ENCODE measurements at places on chromosomes 2 and 18.
A peak's percentile ranks its signal among the peaks of the same experiment; 100 is the strongest.

GRCh38 chr2:8800821-8801220 lies 36.6 kb downstream of the KIDINS220 start:
- H3K4me1 ChIP-seq: no peaks in the 10 kb centered on the region
- H3K27ac ChIP-seq: no peak overlapping the region
- H3K4me3 ChIP-seq: no peak overlapping the region
- no peaks in the 10 kb centered on the region for H3K27me3 ChIP-seq

- no peaks in the 10 kb centered on the region for H3K27me3 ChIP-seq
- H3K36me3 ChIP-seq: no peaks in the 10 kb centered on the region
- no peak overlapping the region for H3K27ac ChIP-seq
- H3K4me1 ChIP-seq: no peaks in the 10 kb centered on the region
- H3K4me3 ChIP-seq: no peak overlapping the region
- no peak for DNase-seq
Measured at GRCh38 chr2:26985807-26986206, 15.4 kb downstream of the MAPRE3 start.

GRCh38 chr2:60644951-60645350 lies 91.5 kb upstream of the BCL11A start:
- no peak for DNase-seq
- no peaks in the 10 kb centered on the region for H3K27me3 ChIP-seq
- no peak overlapping the region for H3K27ac ChIP-seq
- H3K4me1 ChIP-seq: peaks cover 15% of the 10 kb centered on the region

DNA sequence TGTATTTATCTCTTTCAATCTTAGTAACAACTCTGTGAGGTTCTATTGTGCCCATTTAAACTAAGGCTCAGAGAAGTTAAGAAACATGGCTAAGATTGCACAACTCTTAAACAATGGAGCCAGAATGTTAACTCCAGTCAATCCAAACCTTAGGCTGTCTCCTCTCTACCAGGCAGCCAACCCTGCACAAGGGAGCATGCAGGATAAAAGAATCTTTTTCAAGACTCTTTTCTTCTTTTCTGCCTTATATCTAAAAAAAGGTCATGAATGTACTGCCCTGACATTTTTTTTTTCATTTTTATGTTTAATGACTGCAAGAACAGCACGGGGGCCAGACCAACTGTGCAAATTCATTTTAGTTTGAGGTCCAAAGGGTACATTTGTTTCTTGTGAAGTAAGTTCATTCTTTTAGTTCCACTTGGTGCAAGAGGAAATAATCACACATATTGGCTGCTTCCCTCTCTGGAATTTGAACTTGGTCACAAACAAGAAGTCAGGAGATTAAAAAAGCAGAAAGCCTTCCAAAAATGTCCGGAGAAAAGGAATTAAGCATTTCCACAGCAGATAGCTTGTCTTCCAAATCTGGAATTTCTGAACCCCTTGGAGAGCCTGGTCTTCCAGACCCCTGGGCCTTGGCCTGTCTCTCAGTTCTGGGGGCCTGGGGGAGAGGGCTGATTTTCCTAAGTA lies 96.0 kb upstream of the RIOK3 start:
- no peak for DNase-seq
- peaks cover 10% of the 10 kb centered on the region for H3K36me3 ChIP-seq
- no peaks in the 10 kb centered on the region for H3K27me3 ChIP-seq
- no peak overlapping the region for H3K4me3 ChIP-seq

GRCh38 chr2:140502951-140503630 lies 1627.7 kb downstream of the LRP1B start:
- H3K27me3 ChIP-seq: no peaks in the 10 kb centered on the region
- no peak for DNase-seq
- no peak overlapping the region for H3K27ac ChIP-seq
- no peaks in the 10 kb centered on the region for H3K4me1 ChIP-seq
- no peak overlapping the region for H3K4me3 ChIP-seq

- H3K36me3 ChIP-seq: no peaks in the 10 kb centered on the region
- H3K27me3 ChIP-seq: no peaks in the 10 kb centered on the region
- DNase-seq: no peak
- no peaks in the 10 kb centered on the region for H3K4me1 ChIP-seq
Measured at GRCh38 chr2:129010262-129010661, 691.6 kb upstream of the HS6ST1 start.

DNA sequence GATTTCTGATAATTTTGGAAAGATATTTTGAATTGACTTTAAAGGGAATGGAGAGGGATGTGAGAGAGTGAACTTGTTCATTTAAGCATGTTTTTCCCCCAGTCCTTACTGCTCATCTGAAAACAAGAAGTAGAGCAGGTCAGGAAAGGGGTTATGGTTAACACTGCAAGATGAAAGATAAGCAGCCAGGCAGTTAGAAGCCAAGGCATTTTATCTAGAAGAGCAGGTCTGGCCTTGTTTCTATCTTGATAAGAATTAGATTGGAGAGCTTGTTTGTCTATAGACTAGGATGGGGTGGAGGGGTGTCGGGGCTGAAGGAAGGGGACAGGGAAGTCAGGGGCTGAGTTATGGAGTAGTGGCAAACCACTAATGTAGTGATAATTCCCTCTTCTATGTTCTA lies 171.6 kb downstream of the IKZF2 start:
- DNase-seq: no peak
- no peak overlapping the region for H3K27ac ChIP-seq
- H3K27me3 ChIP-seq: no peaks in the 10 kb centered on the region

DNA sequence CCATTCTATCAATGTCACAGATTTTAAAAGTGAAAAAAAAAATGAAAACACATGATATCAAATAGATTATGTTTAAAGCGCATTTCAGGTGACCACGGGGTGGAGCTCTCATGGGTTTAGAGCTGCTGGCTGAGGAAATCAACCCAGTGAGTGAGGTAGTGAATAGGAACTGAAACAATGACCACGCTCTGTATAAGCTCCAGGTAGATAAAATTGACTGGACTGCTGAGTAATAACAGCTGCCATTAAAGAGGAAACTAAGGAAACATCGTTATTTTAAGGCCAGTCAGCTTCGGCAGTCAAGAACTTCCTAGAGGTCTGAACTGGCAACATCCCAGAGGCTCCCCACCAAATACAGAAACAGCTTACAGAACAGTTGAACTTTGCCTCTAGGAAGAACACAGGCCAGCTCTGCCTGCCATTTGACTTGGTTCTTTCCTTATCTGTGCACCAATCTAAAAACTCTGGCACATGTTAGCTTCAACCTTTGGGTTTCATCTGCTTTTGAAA lies 185.9 kb downstream of the PDE1A start:
- no peaks in the 10 kb centered on the region for H3K27me3 ChIP-seq
- no peaks in the 10 kb centered on the region for H3K4me1 ChIP-seq
- no peak overlapping the region for H3K27ac ChIP-seq
- peak; percentile 41 for DNase-seq
- H3K4me3 ChIP-seq: no peak overlapping the region
- no peaks in the 10 kb centered on the region for H3K36me3 ChIP-seq

DNA sequence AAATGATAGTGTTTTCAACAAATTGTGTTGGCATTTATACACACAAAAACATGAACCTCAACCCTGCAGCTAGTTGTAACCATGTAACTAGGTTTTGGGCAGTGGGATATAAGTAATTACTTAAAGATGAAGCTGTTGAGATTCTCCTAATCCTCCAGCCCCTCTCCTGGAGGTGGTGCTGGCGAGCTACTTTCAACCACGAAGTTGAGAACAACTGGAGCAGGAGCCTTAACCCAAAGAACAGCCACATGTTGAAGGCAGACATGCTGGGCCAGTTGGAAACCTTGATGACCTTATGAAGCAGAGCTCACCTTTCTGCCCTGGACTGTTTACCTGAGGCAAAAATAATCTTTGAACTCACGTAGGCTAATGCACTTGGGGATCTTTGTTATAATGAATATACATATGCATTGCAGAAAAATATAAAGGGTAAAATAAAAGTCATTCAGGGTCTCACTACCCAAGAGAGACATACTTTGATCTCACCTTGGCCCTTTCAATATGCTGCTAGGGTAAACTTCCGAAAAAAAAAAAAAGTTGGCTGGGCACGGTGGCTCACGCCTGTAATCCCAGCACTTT lies 89.6 kb upstream of the NPAS2 start:
- H3K27me3 ChIP-seq: no peaks in the 10 kb centered on the region
- H3K27ac ChIP-seq: no peak overlapping the region
- no peak for DNase-seq
- H3K4me3 ChIP-seq: no peak overlapping the region
- no peaks in the 10 kb centered on the region for H3K36me3 ChIP-seq

- peaks cover 34% of the 10 kb centered on the region for H3K4me1 ChIP-seq
- H3K4me3 ChIP-seq: no peak overlapping the region
- peak; percentile 34 for DNase-seq
- no peak overlapping the region for H3K27ac ChIP-seq
Measured at GRCh38 chr2:231611273-231612108, 18.8 kb downstream of the TEX44 start.

- no peak overlapping the region for H3K27ac ChIP-seq
- peaks cover 73% of the 10 kb centered on the region for H3K36me3 ChIP-seq
- H3K4me3 ChIP-seq: no peak overlapping the region
- no peak for DNase-seq
- H3K27me3 ChIP-seq: no peaks in the 10 kb centered on the region
Measured at GRCh38 chr2:238445409-238446190, 18.9 kb downstream of the ASB1 start.

DNA sequence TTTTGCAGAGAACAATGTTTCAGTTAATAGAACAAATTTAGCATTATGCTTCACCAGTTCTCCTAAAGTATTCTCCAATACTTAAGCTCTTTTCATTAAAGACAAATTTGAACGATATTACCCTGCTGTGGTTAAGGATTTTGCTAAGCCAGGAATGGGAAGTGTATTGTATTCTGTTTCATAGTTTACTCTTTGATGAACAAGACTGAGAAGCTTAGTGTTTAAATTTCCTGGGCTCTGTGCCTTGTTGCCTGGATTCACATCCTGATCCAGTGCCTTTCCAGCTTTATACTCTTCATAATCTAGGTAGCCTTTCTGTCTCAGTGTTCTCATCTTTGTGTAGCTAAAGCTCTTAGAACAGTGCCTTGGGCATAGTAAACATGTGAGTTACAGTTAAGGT lies 58.6 kb upstream of the GLS start:
- no peaks in the 10 kb centered on the region for H3K36me3 ChIP-seq
- H3K27ac ChIP-seq: no peak overlapping the region
- no peaks in the 10 kb centered on the region for H3K4me1 ChIP-seq
- DNase-seq: no peak
- H3K4me3 ChIP-seq: no peak overlapping the region
- no peaks in the 10 kb centered on the region for H3K27me3 ChIP-seq

GRCh38 chr2:197109326-197109725 lies 182.8 kb upstream of the PGAP1 start:
- H3K4me3 ChIP-seq: no peak overlapping the region
- H3K4me1 ChIP-seq: peaks cover 12% of the 10 kb centered on the region
- H3K27ac ChIP-seq: no peak overlapping the region
- no peaks in the 10 kb centered on the region for H3K27me3 ChIP-seq

- no peaks in the 10 kb centered on the region for H3K36me3 ChIP-seq
- no peaks in the 10 kb centered on the region for H3K4me1 ChIP-seq
- no peak for DNase-seq
- H3K27me3 ChIP-seq: no peaks in the 10 kb centered on the region
Measured at GRCh38 chr2:139123795-139124194, 343.6 kb upstream of the NXPH2 start.

GRCh38 chr18:58570360-58571064 lies 58.4 kb downstream of the ALPK2 start:
- H3K36me3 ChIP-seq: no peaks in the 10 kb centered on the region
- H3K4me3 ChIP-seq: no peak overlapping the region
- DNase-seq: no peak
- H3K27ac ChIP-seq: no peak overlapping the region
- no peaks in the 10 kb centered on the region for H3K4me1 ChIP-seq

DNA sequence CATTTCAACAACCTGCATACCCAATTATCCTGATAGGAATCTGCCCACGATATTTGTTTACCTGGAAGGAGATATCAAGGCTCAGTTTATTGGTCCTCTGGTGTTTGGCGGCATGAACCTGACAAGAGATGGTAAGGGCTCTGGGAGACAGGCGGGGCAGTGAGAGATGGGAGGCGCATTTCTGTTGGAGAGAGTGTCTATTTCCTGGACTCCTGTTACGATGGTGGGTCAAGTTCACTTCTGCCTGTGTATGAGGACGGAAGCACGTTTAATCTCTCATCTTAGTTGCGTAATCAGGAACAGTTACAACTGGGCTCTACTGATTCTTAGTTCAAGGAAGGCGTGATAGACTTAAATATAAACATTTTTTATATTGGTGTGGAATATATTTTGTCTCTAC lies 8.9 kb downstream of the PDCL3 start:
- H3K27me3 ChIP-seq: no peaks in the 10 kb centered on the region
- no peak overlapping the region for H3K4me3 ChIP-seq
- no peaks in the 10 kb centered on the region for H3K4me1 ChIP-seq
- H3K36me3 ChIP-seq: peaks cover 3% of the 10 kb centered on the region
- H3K27ac ChIP-seq: no peak overlapping the region

DNA sequence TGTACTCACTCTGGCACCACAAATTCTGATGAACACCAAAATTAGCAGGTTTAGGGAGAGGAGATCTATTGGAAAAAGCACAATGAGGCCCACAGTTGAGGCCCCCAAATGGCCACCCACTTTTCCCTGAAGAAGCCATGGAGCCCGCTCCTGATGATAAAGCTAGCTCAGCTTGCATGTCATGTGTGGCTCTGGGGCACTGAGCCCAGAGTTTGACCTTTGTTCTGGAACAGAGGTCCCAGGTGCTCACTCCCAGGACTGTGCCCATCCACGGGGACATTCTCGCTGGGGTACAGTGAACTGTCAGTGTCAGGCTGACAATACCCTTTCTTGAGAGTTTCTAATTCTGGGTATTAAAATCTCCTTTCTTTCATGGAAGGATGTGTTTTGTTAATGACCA lies 36.2 kb downstream of the XDH start:
- H3K36me3 ChIP-seq: no peaks in the 10 kb centered on the region
- H3K4me1 ChIP-seq: no peaks in the 10 kb centered on the region
- no peak overlapping the region for H3K4me3 ChIP-seq
- H3K27me3 ChIP-seq: no peaks in the 10 kb centered on the region
- DNase-seq: no peak

DNA sequence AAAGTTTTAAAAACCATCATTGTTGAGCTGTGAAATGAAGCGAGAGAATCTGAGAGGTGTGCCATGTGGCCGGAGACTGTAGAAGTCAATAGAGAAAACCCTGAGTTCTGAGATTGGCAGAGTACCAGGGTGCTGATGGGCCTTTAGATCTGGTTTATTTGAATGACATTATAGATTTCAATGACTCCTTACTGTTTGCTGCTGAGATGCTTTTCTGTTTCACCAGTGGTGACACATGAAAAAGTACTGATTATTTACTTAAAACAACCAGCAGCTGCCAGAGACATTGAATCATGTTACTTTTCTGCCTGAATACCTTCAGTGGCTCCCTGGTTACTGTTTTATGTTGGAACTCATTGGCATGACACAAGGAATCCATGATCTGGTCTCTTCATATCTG lies 602.7 kb upstream of the ZNF804A start:
- no peak overlapping the region for H3K27ac ChIP-seq
- H3K27me3 ChIP-seq: no peaks in the 10 kb centered on the region
- no peaks in the 10 kb centered on the region for H3K4me1 ChIP-seq
- no peak overlapping the region for H3K4me3 ChIP-seq

GRCh38 chr2:64742678-64743077 lies 89.0 kb upstream of the SERTAD2 start:
- H3K36me3 ChIP-seq: no peaks in the 10 kb centered on the region
- H3K4me3 ChIP-seq: no peak overlapping the region
- no peak overlapping the region for H3K27ac ChIP-seq
- H3K4me1 ChIP-seq: no peaks in the 10 kb centered on the region
- H3K27me3 ChIP-seq: no peaks in the 10 kb centered on the region
- no peak for DNase-seq

Data from B cell (primary cell).